ENCODE measurements at places on chromosomes 2 and 18.

DNA sequence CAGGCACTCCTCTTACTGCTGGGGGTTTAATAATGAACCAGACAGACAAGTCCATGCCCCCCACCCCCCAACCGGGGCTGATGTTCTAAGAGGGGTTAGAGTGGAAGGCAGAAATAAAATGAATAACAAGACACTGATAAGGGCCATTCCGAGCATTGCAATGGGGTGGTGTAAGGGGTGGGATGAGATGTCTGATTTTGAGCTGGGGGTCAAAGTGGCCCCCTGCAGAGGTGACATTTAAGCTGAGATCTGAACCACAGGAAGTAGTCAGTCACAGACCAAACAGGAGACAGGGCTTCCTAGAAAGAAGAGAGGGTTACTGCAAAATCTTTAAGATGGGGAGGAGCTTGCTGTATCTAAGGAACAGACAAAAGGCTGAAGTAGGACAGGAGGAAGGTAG lies 180.6 kb upstream of the SH3BP4 start:
- DNase-seq, result no peak

GRCh38 chr18:50729986-50730385 lies 89.8 kb downstream of the MRO start:
- no peak for DNase-seq

DNA sequence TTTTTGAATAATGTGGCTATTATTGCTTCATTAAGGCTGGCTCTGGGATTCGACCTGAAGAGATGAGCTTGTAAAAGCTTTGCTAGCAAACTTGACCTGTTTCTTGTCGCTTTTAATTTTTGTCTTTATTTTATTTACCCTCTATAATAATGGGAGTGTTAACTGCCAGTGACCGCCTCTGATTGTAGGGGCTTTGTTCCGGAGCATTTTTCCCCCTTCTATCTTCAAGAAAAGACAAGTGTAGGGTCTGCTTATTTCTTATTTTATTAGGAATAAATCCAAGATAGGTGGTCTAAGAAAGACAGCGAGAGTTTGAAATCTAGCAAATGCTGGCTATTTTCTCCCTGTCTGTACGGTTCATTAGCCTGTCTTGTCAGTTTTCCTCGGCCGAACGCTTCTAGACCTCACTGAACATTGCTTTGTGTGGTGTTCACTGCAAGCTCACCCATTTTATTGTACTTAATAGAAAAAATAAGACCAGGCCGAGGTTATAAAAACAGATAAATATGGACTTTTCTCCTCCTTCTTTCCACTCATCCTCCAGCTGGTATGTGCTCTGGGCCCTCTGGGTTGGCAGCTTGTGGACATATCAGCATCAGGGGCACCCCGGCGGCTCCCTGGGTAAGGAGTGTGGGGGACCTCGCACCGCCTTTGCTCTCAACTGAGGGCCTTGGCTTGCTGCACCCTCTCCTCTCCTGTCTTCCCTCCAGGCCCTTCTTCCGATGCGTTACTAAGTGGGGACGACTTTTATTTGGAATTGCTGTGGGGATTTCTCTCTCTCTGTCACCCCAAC lies 8.5 kb downstream of the MEIS1 start:
- DNase-seq, result no peak

DNA sequence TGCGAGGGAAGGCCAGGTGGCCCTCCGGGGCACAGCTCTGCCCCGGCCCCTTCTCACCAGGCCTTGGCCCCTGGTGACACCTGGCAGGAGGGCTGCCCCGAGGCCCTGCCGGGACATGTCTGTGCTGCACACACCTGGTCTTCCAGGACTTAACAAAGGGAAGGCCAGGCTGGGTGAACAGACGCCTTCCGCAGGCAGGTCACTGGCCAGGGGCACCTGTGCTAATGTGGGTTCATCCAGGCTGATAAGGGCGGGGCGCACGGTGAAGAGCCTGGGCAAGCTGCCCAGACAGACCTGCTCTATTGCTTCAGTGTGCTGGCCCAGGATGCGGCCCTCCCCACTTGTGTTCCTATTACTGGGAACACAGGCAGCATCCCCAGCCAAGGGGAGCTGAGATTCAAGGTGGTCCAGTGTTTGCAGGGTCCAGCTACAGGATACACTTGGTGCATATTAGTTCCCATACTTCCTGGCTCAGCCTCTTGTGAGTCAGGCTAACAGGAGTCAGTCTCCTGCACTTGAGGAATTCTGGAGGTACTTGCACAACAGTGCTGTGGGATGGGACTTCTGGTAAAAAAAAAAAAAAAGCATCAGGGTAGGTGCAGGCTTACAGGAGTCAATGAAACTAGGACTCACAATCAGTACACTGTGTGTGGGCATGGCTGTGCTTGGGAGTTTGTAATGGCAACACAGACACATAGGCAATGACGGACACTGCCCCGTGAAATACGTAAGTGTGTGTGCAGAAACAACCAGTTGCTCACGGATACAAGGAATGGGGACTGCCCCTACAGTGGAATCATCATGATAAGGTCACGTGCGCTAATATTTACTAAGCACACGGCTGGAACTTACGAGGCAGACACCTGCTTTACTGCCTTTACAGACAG lies 261.4 kb downstream of the TWIST2 start:
- no peak for DNase-seq
